Adrenal gland (tissue), 19 donors: ENCODE measurements at places on chromosomes 6 and 20. TPM values are rescaled to one million over a fixed set of nuclear protein-coding genes. Genes with fewer than 3 reads are reported as not detected.

- DNase-seq, result peak; percentile 19
These were observed 75.7 kb upstream of the BHLHE23 start for GRCh38 chr20:63082308-63082938.

- no peak for DNase-seq
These were observed 680.2 kb upstream of the MMS22L start for GRCh38 chr6:97963193-97963592.

DNA sequence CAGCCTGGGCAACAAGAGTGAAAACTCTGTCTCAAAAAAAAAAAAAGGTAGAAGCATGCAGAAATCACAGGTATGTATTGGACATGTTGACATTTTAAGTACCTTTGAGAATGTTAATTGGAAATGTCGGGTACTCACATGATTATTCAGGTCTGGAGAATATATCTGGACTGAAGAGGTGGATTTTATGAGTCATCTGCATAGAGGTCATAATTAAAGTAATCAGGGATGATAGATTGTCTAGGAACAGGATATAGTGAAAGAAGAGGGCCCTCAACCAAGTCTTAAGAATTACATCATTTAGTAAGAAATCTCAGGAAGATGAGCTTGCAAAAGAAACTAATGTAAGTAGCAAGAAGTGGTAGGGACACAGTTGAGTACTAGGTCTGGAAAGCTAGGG, 212.5 kb downstream of the UTRN start:
- no peak for DNase-seq

The UBE2J1 gene
- total RNA-seq, result 37.7 TPM

DNA sequence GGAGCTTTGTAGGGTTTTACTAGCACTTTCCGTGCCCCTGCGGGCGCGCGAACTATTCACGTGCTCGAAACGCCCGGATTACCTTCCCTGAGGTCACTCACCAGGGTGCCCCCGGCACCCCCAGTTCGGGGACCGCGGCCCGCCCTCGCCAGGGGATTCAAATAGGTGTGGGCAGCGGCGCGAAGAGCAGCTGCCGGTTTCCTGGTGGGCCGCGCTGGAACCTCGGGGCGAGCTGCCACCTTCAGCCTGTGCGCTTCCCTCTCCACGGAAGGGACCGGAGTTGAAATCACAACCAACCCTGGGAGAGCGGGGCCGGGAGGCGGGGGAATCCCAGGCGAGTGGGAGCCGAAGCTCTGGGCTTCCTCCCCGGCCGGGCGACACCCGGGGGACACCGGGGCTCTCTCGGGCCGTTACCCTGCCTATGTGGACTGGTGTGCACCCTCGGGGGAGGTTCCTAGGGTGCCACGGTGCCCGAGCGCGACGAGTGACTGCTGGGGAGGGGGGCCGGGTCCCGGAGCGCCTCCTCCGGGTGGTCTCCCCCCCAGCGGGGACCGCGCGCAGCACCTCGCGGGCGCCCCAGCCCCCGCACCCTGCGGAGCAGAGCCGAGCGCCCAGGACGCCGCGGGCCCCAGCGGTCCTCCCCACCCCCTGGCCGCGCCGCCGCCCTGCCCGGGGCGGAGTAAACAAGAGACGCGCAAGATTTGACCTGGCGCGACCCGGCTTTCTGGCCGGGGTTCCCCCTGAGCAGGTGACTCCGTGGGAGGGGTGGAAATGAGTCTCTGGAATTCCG, 2.1 kb upstream of the HIVEP2 start:
- peak; percentile 85 for DNase-seq

DNA sequence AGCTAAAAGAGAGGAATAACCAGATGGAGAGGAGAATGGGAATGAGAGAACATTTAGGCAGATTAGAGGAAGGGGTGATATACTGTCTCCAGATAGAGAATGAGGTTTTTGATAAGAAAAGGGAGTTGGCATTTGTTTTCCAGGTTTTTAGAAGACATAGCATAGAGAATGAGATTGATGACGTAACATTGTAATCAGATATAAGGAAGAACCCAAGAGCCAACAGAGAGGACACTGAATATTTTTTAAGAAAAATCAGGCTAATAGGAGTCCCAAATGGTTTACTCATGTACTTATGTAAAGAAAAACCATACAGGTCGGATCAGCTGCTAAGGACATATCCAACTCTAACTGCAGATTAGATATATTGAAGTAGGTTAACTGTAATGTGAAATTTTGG, 112.9 kb downstream of the TBC1D7 start:
- DNase-seq, result no peak

The TRIM40 gene
- total RNA-seq, result not detected

The AKIRIN2 gene
- total RNA-seq, result 68.7 TPM

The CSNK2B gene
- 237 TPM for total RNA-seq

DNA sequence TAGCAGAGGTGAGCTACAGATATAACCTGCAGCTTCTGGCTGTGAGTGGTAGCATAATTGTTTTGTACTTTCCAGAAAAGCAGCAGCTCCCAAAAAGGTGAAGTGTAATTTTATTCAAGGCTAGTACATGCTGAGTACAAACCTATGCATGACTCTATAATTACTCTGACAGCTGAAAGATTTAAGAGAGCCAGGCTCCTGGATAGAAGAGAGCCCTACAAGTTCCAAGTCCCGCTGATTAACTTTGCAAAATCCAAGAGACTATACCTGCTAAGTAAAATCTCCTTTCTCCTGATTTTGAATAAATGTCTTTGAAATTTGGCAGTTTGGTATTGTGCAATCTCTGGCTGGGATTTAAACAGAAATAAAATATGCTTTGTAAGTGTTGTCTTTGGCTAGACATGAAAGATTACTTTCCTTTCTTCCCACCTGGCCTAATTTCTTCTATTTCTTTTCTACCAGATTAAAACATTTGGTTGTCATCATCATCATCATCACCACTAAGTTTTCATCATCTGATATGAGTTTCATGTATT, 79.5 kb downstream of the CTNNBL1 start:
- no peak for DNase-seq

The ANGPT4 gene
- total RNA-seq, result not detected

DNA sequence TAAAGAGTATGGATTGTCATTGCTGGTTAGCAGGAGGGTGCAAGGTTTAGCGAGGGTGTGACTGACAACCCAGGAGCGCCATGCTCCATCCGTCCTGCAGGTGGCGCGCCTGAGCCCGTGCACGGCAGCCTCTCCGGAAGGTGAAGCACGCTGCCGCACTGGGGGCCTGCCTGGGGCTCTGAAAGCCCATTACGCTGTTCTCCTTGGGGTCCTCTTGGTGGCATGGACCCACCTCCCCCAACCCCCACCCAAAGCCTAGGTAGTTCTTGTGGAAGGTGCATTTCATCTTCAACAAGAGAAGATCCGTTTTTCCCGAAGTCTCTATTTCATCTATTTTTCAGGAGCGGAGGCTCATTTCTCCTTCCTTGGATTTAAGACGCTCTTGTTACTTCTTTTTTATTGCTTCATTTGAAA, 197.4 kb upstream of the KCNG1 start:
- DNase-seq, result no peak

The LIN28B gene
- total RNA-seq, result 0.14 TPM

- DNase-seq, result no peak
These were observed 59.7 kb downstream of the TMEM200A start for GRCh38 chr6:130425537-130425936.

- peak; percentile 27 for DNase-seq
These were observed 19.0 kb upstream of the BLOC1S5 start for GRCh38 chr6:8082954-8083858.

DNA sequence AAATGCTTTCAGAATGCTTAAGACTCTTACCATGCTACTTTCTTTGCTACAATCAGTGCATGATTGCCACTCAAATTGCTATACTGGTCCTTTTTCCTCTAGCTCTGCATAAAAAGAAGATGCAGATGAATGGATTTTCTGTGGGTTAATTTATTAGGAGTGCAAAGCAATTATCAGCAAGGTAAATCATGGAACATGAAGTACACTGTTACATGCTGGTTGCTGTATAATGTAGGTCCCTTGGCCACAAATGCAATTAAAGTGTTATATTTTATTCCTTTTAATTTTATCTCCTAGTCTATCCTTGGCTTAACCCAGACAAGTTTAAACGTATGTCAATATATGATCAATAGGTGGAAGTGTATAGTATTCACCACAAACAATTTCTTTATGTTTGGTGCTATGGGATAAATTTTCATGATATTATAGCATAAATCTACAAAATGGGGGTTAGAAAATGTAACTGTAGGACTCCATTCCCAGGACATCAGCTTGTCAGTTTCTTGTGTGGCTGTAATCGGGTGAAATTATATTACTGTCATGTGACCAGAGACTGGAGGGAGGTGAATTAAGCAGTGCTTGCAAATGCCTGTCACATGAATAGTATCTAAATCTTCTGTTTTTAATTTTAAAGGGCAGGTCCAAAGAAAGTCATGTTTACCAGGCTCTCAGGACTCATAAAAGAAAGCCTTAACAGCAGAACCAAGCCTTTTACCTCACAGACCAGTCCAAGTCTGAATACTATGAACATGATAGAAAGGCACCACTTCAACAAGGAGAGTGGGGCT, 176.9 kb upstream of the ID4 start:
- DNase-seq, result no peak

DNA sequence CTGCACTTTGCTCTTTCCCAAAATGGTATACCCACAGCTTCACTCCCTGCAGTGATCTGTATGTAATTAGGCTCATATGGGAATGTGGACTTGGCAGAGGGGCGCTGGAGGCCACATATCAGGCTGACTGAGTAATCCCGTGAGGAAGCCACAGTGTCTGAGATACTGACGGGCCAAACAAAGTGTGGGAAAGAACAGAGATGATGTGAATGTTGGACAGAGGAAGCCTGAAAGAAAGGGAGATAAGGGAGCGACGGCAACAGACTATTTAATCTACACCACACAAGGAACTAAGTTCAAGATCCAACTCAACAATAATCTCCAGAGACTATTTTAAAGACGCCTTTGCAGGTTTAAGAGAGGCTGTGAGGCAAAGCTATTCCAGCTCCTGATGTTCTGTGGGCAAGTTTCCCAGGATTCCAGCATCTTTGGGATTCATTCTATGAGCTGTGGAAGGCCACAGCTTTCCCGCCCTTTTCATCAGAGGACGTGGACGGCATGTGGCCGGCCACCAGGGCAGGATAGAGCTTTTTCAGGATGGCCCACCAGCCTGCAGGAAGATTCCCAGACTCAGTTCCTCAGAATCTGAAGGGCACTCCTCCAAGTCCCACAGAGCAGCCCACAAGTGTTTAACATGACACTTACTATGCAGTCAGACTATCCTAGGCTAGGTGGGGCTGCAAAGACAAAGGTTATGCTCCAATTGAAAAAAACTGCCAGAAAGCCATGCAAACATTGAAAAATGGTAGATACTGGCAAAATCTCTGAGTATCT, 237.5 kb downstream of the ATXN1 start:
- DNase-seq, result no peak

GRCh38 chr6:46735720-46736031, 501 bp upstream of the PLA2G7 start:
- DNase-seq, result no peak

DNA sequence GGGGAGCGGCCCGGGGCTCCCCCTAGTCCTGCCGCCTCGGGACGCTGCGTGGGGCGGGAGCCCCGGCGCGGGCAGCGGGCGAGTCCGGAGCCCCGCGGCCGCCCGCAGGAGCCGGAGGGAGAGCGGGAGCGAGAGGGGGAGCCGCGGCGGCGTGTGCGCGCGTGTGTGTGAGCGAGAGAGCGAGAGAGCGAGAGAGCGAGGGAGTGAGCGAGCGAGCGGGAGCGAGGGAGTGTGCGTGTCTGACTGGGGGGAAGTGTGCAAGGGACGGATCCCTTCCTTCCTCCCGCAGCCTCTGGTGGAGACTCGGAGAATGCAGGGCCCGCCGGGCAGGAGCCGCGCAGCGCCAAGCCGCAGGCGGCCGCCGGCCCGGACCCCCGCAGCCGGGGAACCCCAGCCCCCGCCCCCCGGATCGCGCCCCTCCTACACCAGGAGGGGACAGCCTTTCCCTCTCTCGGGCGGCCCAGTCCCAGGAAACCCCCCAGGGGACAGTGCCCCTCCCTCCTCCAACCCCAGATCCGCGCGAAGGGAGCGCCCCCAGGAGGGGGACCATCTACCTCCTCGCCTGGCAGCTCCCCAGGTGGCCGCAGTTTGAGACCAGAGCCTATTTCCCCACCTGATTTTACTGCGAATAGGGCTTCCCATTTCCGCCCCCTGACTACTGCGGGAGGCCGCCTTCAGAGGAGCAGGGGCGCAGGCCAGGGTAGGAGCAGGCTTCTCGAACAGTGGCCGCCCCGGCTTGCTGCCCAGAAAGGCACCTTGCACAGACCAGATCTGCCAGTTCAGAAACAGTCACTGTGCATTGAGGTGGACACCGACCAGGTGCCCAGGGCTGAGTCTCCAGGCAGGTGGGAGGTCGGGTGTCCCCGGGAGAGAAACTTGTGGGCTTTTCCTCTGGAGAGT, at the start of gene CDH22:
Gene CDH22 (minus strand): TSS at position 241 of the 900 bp plus-strand sequence. CDS start 57,204 bp downstream, outside the sequence.
- peak; percentile 39 for DNase-seq

- DNase-seq, result no peak
These were observed 13.4 kb downstream of the UST start for GRCh38 chr6:148760258-148760534.

DNA sequence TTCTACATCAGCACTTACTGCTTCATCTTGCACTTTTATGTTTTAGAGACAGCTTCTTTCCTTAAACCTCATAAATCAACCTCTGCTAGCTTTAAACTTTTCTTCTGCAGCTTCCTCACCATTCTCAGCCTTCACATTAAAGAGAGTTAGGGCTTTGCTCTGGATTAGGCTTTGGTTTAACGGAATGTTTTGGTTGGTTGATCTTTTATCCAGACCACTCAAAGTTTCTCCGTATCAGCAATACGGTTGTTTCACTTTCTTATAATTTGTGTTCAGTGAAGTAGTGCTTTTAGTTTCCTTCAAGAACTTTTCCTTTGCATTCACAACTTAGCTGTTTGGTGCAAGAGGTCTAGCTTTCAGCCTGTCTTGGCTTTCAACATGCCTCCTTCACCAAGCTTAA, 40.4 kb downstream of the DNAAF9 start:
- DNase-seq, result no peak

The RAET1E gene
- total RNA-seq, result 1.1 TPM

The SLC35D3 gene
- total RNA-seq, result 4.8 TPM
